ENCODE measurements at places on chromosomes 2 and 18.
A peak's percentile ranks its signal among the peaks of the same experiment; 100 is the strongest.

DNA sequence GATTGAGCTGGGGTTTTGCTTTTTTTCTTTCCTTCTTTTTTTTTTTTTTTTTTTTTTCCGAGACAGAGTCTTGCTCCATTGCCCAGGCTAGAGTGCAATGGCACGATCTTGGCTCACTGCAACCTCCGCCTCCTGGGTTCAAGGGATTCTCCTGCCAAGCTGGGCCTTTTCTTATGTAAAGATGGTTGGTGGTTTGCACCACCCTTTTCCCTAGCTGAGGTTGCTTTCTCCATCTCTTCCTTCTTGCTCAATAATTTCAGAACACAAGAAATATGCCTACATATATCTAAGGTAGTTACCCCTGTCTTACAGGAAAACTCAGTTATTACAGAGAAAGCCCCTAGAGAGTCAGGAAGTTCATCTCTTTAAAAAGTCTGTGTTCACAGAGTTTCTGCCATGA is 7.0 kb downstream of the TTC39C start:
- no peak for DNase-seq

DNA sequence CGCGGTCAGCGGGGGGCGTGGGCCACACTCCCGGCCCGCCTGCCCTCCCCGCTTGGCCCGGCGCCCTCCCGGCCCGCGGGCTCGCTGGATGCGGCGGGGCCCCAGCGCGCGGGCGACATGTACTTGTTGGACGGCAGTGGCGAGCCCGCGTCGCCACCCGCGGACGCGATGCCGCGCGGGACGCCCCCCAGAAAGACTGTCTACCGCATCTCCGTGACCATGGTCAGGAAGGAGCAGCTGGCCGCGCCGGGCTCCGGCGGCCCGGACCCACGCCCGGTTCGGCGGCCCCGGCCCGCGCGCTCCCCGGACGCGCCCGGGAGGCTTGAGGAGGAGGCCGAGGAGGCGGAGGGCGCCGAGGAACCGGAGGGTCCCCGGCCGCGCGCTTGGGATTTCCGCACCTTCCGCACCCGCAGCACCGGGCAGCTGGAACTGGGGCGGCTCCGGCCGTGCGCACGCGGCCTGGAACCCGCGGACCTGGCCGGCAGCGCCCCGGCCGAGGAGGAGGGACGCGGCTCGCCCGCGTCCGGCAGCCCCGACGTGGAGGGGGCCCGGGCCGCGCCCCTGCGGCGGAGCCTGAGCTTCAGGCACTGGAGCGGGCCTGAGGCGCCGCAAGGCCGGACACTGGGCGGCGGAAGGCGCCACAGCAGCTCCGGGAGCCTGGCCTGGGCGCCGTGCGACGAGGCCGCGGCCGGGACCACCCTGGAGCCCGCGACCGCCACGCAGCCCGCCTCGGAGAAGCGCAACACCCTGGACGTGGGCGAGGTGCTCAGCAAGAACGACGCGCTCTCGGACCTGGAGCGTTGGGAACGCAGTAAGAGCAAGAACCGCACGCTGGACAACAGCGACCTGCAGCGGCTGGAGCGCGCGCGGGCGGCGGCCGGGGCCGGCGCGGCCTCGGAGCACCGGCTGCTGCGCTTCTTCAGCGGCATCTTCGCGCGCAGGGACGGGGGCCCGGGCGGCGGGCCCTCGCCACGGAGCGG is 176.4 kb downstream of the AGAP1 start:
- DNase-seq = peak; percentile 41

DNA sequence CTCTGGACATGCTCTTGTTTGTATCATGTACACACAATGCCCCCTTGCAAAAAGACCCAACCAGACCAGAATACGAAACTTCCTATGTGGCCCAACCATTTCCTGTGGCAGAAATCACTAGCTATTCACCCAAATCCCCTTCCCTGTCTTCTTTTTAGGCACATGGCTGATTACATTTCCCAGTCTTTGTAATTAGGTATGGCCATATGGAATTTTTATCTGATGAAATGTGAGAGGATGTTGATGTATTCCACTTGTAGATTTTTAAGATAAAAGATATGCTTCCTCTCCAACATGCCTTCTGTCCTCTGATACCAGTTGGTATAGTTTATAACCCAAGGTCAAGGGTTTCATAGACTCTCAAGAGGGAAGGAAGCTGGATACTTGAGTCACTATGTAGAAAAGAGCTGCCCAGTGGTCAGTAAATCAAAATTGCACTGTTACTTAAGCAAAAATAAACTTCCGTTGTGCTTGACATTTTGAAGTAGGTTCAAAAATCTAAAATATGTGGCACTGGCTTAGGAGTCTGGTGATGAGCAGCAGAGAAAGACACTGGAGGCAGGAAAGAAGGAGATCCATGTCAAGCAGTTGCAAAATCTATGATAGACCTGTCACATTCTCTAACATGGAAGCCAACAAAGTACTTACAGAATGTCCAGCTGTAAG is 297.4 kb downstream of the SMAD2 start:
- DNase-seq = no peak

DNA sequence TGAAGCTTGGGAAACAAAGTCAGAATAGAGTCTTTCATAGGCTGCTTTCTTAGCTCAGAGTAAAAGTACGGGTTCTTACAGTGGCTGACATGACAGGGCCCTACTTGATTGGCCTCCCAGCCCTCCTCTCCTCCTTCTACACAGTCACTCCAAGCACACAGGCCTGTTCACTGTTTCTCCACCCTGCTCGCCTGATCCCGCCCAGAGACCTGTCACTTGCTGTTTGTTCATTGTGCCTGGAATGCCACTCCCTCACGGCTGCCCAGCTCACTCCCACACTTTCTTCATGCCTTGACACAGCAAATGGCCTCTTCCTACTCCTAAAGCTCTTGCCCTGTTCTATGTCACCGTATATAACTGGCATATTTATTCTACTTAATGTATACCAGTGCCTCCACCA is 104.8 kb downstream of the MAP4K4 start:
- no peak for DNase-seq

DNA sequence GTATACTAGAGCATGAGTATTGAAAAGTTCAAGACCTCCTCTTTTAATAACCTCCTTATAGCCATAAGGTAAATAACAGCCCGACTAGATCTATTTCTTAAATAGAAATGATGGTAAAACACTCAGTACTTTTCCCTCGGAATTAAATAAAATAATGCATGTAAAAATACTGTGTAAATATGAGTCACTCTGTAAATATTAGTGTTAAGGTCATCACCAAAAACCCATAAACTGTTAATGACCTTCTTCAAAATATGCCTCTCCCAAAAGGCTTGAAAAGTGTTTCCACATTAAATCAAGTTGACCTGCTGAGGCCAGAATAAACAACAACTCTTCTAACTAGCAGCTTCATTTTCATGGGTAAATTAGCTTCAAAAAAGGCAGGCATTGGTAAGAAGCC is 25.3 kb upstream of the BZW1 start:
- no peak for DNase-seq

DNA sequence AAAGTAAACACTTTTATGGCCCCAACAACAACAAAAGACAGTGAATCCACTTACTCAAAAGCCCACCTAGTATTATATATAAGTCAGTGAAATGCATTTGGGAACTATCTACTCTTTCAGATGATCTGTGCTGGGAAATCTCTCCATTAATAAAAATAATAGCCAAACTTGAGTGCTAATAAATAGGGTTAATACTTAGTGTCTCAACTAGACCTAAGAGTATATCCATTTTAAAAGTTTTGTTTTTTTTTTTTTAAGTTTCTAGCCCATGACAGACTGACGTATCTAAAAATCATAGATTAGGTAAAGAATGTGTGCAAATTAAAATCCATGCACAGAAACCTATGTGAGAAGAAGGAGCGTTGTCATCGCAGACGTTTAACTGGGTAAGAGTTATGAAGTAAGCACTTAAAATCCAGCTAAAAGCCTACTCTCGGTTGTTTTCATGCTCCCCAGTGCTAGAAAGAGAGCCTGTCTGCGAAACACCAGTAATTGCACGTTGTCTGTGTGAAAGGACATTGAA is 83.4 kb upstream of the PELI1 start:
- DNase-seq = peak; percentile 60

GRCh38 chr2:238561230-238561629 is 134.5 kb downstream of the ASB1 start:
- DNase-seq = no peak

DNA sequence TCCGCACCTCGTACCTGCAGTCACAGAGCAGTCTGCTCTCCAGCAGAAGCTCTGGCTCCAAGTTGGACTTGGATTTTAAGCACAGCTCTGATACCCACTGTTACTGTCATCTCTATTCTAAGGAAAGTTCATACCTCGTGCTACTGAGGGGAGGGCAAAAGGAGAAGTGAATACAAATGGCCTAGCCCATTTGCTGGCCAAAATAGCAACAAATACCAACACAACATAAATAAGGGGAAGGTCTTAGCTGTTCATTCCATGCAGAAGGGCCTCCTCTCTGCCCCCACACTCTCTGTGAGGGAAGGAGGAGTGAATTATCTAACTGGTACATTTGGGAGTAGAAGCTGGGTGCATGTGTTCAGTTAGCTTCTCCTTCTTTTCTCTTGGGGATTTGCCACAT is 739.4 kb upstream of the RAB6C start:
- DNase-seq = no peak

DNA sequence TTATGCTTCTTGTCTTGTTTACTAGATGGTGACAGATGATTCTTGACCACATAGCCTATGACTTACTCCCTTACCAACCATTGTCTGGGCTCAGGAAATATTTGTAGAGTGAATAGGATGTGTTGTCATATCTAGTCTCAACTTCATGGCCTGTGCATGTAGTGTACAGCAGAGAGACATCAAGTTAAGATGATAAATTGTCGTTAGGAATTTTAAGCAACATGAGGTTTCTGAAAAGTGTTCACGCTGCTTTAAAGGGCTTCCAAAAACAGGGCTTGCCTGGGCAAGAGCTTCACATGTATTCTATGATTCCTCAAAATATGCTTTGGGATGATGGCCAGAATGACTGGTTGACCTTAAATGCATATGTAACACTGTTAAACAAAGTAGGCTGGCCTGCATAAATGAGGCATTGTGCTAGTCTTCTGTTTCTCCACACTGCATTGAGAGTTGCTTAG is 424.0 kb downstream of the RND3 start:
- DNase-seq = no peak

- DNase-seq = no peak
Measured at GRCh38 chr2:234453216-234453615, 43.7 kb downstream of the ARL4C start.

DNA sequence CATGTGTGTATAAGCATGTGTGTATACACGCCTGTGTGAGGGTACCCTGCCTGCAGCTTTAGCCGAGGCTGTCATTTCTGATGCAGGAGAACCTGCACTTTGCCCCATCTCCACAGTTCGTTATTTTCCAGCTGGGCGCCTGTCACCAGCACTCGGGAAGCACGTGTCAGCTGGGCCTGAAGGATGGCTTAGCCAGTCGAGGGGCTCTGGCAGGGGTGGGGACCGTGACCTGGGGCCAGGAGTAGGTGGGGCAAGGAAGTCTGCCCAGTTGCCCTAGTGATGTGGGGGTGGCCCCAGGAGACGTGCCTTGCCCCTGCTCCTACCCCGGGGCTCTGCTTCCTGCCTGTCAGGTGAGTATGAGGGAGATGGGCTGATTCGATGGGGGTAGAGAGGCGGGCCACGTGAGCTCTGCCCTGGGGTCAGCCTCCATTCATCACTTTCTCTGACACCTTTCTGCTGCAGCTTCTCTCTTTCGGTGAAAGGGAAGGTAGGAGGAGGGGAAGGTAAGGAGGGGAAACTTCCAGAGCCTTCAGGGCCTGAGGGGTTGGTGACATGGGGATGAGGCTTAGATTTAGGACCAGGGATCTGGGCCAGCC is 130.6 kb upstream of the SKOR2 start:
- no peak for DNase-seq

GRCh38 chr18:9615280-9615797 is 980 bp upstream of the PPP4R1 start:
- DNase-seq = no peak

- DNase-seq = no peak
Measured at GRCh38 chr2:69796174-69796573, 33.3 kb upstream of the GMCL1 start.

DNA sequence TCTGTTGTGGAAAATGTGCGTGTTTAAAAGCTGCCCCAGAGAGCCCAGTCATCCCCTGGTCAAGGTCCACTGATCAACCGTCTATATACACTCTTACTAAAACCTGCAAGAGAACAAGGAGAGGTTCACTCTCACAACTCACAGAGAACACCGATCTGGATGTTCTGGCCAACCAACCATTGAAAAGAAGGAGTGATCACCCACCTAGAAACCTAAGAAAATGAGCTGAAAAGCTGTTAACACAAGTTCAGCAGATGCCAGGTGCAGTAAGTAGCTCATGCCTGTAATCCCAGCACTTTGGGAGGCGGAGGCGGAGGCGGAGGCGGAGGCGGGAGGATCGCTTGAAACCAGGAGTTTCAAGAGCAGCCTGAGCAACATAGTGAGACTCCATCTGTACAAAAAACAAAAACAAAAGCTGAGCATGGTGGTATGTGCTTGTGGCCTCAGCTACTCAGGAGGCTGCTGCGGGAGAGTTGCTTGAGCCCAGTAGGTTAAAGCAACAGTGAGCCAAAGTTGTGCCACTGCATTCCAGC is 14.5 kb downstream of the ATG16L1 start:
- DNase-seq = no peak

DNA sequence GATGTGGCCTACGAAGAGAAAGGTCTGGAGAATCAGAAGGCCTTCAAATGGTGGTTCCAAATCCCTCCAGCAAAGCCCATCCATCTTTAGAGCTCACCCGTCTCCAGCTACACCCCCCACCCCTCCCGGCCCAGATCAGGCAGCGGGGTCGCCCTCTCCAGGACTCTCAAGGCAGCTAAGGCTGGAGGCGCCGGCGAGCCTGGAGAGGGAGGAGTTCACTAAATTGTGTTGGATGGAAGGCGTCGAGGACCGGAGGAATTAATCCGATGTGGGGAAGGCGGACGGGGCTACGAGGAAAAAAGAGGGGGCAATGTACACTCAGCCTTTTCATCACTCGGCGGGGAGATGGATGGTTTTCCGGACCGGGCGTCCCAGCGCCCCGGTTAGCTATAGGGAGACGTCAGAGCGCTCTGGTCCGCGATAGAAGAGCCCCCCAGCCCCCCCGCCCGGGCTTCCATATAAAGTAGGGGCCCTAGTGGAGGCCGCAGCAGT is at the start of gene GRP:
Gene GRP (plus strand): TSS at position 487 of the 492 bp plus-strand sequence. CDS start 108 bp downstream, outside the sequence.
- DNase-seq = no peak

DNA sequence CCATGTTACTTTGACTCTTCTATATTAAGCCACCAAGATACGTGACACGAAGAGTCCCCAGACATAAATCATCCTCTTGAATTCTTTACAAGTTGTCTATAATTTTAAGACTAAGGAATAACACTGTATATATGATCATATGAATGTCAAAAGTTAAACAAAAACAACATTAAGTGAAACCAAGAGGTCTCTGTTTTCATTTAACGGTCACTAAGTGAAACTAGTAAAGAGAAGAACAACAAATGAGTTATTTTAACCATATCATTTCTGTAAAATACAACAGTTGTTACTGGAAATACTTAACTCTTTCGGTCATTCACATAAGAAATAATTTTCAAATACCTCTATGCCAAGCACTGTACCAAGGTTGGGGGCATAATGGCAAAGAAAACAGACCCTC is 45.7 kb upstream of the STK17B start:
- DNase-seq = no peak

DNA sequence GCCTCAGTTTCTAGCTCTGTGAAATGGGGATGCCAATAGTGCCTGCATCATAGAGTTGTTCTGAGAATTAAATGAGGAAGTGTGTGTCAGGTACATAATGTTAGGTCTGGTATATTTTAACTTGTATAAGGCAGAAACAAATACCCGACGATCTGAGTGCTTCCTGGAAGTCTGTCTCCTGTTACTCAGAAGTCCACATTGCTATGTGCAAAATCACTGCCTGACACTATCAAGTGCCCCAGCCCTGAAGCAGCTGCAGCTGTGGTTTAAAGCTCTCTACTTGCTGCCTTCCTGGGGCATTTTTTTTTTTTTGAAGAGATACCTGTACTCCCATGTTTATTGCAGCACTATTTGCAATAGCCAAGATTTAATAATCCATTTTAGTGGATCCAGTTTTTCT is 125.3 kb downstream of the SLC4A3 start:
- no peak for DNase-seq

Measured in NCI-H1436 (cell line).